ENCODE measurements at places on chromosomes 2 and 18. TPM values are rescaled to one million over a fixed set of nuclear protein-coding genes. Genes with fewer than 3 reads are reported as not detected.

DNA sequence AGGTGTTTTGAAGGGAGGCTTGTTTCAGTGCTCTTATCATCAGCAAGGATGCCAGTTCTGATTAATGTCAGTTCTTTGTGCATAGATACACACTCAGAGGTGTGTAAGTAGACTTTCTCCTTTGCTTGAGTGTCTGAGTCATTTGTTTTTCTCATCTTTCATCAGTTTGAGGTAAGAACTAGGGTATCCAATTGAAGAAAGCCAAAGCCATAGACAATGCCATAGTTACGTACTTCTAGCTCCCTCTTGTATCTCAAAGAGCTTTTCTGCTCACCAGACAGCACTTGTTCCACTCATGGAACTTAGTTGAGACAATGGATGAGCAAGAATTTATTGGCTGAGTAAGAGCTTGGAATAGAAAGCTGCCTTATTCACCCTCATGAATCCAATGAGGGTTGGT, 520.1 kb downstream of the PIK3C3 start:
- no peak for DNase-seq
- H3K36me3 ChIP-seq = no peaks in the 10 kb centered on the region
- no peaks in the 10 kb centered on the region for H3K27me3 ChIP-seq
- no peak overlapping the region for H3K4me3 ChIP-seq

DNA sequence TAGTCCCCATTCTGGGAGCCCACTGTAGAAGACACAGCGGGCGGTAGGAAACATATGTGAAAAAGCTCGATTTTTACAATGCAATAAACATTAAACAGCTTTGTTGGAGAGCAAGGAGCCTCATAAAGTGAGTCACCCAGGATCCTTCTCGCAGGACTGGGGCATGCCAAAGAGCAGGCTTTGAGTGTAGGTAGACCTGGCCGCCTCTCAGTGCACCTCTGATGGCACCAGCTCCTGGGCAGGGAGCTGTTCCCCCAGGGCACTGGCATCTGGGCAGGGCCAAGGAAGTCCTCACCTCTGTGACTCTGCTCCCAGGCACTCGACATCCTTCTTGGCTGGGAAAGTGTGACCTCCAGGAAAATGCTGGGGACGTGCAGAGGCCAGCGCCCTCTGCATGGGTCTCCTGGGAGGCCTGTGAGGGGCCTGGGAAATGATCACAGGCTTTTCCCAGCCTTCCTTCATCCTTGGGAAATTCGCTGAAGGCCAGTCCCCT, 94.2 kb downstream of the POLR1A start:
- no peak for DNase-seq
- H3K4me3 ChIP-seq = no peak overlapping the region
- H3K4me1 ChIP-seq = no peaks in the 10 kb centered on the region
- no peaks in the 10 kb centered on the region for H3K27me3 ChIP-seq
- no peak overlapping the region for H3K27ac ChIP-seq

DNA sequence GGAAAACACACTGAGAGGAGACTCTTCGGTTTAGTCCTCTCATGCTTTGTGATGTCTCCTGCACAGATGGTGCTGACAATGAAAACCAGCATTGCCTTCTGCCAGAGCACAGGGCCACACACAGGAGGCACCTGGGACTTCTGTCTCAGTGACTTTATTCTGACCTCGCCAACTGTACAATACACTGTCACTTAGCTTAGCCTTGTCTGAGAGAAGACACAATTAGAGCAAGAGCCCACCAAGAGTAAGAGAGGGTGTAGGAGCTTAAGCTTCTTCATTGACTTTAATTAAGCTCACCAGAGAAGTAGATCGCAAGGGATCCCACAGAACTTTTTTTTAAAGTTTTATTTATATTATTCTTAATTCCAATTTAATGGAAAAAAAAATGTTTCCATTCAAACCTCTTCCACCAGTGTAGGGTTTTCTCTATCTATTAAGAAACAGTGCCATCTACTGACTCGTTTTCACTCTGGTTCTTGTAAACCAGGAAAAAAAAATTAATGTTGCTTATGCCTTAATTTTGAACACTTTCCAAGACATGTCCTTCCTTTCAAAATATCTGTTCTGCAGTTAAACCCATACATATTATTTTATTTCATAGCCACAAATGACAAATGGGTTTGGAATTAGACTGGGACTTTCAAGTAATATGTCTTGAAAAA, 42.4 kb upstream of the DDX18 start:
- no peaks in the 10 kb centered on the region for H3K4me1 ChIP-seq
- no peaks in the 10 kb centered on the region for H3K36me3 ChIP-seq
- H3K27ac ChIP-seq = no peak overlapping the region
- no peaks in the 10 kb centered on the region for H3K27me3 ChIP-seq
- no peak overlapping the region for H3K4me3 ChIP-seq
- no peak for DNase-seq

Gene ACAA2
- polyA plus RNA-seq = 197 TPM

Gene ASB18
- polyA plus RNA-seq = not detected

Gene DNAH6
- 0.27 TPM for polyA plus RNA-seq
